ENCODE measurements at places on chromosomes 6 and 20.

- DNase-seq: no peak
These were observed 50.5 kb upstream of the SLC17A4 start for GRCh38 chr6:25704001-25704400.

- DNase-seq: no peak
These were observed 375.2 kb upstream of the PLCB4 start for GRCh38 chr20:8693709-8694108.

- no peak for DNase-seq
These were observed 5.9 kb upstream of the TUBB1 start for GRCh38 chr20:59013031-59013951.

DNA sequence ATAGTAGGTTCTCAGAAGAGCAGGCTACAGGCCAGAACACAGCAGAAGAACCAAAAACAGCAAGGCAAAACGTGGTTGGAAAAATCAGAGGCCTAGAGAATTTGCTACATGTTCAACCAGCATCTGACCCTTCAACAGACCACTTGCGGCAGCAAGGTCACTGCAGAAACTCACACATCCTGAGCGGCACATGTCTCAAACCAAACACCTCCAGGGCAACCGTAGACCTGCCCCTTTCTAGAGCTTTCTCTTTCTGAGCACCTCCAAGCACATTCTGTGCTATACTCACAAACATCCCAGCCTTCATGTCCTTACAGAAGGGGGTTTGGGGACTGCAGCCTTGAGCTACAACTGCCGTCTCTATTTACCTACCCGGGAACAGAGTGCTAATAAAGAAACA is 52.6 kb downstream of the GFOD1 start:
- no peak for DNase-seq

- no peak for DNase-seq
These were observed 66.0 kb upstream of the STX16 start for GRCh38 chr20:58584881-58585752.

GRCh38 chr6:14258695-14259593 is 141.4 kb downstream of the CD83 start:
- DNase-seq: no peak

Measured in erythroblast (primary cell).